ENCODE measurements at places on chromosomes 6 and 20. TPM values are rescaled to one million over a fixed set of nuclear protein-coding genes. Genes with fewer than 3 reads are reported as not detected.

The SLC17A4 gene
- total RNA-seq = not detected

The CD40 gene
- 6.2 TPM for total RNA-seq

- no peak for DNase-seq
These were observed 1.9 kb downstream of the GCNT2 start for GRCh38 chr6:10522929-10523573.

DNA sequence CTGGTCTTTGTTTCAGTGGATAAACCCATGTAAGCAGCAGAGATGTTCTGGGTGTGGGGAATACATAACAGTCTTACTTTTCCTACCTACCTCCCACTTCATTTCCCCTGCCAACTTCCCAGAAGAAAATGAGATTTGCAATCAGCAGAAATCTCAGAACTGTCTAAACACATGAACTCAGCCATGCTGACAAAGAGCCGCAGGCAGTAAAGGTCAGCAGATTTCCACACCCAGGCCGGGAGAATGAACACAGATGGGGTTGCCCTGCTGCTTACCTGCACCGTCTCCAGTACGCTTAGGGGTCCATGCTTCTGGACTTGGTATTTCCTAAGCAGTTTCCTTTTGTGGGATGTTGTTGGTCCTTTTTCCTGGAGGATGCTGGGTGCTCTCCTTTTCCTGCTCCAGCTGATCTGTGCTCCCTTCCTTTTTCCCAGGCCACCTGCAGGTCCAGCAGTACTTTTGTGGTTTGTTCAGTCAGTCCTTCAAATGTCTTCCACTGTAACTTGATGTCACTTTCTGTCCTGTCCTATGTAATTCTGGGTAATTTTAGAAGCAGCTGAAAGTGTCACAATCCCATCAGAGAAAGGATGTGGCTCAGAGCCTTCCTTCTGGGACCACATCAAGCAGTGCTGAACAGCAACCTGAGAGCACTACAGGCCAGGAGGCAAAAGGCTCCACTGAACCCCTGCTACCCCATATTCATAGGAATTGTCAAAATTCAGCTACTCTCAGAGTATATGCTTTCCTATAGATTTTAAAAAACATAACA is 129.0 kb downstream of the CEP57L1 start:
- DNase-seq = no peak

- no peak for DNase-seq
These were observed 32.0 kb upstream of the GJA10 start for GRCh38 chr6:89862273-89862672.

DNA sequence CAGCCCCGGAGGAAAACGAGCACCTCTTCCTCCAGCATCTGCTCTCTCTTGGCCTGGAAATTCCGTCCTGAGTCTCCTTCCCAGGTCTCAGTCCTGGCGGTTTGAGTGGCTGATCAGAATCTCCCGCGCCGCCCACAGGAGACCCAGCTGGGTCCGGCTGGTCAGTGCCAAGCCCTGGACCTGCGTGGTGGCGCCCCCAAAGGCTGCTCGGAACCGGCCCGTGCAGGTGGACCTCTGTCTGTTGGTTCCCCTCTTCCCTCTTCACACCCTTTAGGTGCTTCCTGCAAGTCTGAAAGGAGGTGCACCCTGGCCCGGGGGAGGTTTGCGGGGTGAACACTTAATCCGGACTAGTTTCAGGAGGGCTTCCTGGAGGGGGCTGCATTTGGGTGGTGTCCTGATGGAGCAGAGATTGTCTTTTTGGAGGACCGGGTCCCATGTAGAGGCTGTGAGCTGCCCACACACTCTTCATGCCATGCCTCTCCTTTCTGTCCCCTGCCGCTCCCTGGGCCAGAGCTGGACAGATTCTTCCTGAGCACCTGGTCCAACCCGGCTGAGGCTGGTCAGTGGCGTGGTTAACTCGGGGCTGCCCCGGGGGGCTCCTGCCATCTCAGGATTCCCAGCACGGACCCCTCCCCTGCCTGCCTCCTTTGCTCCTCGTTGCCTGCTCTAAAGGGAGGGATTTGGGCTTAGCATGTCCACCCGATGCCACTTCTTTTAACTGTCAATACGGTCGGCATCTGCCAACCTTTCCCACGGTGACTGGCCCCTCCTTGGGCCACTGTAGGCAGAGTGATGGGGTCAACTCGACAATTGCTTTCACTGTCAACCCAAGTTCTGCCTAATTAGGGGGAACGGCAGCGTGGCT is 16.5 kb upstream of the BHLHE23 start:
- DNase-seq = no peak

DNA sequence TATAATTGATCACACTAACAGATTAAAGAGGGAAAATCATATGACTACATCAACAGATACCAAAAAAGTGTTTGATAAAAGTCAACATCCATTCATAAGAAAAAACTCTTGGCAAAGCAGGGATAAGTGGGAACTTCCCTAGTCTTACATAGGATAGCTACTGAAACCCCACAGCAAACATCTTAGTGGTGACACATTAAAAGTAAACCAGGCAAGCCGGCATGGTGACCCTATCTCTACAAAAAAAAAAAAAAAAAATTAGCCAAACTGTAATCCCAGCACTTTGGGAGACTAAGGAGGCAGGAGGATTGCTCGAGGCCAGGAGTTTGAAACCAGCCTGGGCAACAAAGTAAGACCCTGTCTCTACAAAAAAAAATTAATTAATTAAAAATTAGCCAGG is 13.8 kb upstream of the CCND3 start:
- DNase-seq = no peak

- DNase-seq = no peak
These were observed at the start of gene KCNK17 for GRCh38 chr6:39314273-39314795. KCNK17 (minus strand) TSS chr6:39314419; CDS start chr6:39314320, 99 bp downstream.

- DNase-seq = no peak
These were observed 79.7 kb upstream of the SYNDIG1 start for GRCh38 chr20:24389686-24390085.

DNA sequence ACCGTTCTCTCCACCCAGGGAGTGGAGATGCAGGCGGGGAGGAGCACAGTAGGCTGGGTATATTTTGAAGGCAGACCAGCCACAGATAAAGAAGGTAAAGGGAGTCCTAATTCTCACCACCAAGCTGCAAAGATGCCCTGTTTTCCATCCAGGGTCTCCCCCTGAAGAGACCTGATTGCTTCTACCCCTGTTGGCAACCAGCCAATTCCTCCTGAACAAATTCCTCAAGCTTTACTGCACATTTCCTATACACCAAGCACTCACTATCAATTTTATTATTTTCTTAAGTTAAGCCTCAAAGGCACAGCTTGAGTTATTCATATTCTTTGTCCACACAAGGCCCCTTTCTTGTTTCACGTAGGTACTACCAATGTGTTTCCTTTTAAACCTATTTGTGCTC is 214.4 kb downstream of the EYA2 start:
- no peak for DNase-seq

- DNase-seq = no peak
These were observed 3.6 kb downstream of the MYCT1 start for GRCh38 chr6:152701081-152701862.
